ENCODE measurements at places on chromosomes 5 and 9.

DNA sequence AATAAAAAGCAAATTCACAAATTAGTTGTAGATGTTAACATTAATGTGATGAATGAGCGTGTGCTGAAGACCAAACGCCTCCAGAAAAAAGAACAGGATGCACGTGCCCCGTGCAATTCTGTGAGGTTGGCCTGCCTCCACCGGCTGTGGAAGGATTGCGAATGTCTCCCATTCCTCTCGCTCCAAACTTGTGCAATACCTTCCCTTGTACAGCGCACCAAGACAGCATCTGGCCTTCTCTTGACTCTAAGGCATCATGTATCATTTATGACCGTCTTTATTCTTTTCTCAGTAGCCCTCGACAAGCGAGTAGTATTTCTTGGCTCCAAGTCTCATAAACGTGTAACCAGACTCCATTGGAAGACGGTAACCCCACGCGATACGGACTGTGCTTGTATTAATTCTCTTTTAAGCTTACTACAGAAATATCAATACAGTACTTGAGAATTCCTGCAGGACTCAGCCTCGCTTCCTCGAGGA lies 1.5 kb upstream of the TESK1 start:
- peak; percentile 48 for DNase-seq

DNA sequence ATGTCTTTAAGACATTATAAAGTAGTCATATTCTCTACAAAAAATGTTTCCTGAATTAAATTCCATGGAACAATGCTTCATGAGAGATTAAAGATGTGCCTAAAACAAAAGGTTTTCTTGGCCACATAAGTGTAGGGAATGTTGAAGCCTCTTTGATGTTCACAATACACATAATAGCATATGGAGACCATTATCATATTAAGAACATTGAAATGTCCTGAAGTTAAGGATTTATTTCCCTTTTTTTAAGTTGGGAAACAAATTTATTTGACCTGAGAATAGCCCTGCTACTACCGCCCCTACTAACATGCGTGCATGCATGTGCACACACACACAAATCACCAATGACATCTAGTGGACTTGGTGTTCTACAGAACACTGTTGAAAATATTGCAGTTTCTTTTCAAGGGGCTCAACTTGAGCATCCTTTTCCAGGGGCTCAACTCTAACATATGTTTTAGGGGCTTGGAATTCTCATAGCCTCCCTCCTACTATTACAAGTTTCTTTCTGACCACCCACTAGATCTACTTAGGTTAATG lies 124.9 kb upstream of the C6 start:
- DNase-seq = no peak

DNA sequence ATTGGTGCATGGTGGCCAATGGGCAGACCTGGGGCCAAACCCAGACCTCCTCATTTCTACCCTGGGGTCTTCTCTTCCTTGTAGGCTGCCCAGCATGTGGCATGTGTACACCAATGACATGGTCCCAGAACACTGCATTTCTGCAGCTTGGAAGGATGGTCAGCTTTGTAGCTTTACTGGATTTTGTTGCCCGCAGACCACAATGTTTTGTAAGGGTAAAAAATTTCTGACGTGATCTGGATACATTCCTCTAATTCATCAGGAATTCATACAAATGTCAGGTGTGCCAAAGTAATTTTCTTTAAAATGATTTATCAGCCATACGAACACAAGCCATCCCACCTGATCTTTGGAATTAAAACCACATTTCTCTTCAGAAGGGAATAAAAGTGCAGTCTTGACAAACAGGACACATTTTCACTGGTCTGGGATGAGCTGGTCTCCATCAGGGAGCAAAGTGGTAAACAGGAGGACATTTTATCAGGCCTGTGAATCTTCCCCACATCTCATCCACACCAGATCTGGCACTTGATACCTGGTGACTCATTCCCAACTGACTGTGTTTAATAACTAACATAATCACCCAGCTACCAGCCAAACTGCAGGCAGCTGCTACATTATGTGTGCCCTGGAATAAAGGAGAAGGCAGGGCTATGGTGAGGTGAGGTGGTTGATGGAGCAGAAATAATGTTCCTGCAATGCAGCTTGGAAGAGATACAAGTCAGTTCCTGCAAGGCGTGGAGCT lies 103.9 kb downstream of the SPOCK1 start:
- DNase-seq = no peak

- no peak for DNase-seq
Measured at GRCh38 chr5:178361657-178362445, 129.2 kb upstream of the PHYKPL start.

DNA sequence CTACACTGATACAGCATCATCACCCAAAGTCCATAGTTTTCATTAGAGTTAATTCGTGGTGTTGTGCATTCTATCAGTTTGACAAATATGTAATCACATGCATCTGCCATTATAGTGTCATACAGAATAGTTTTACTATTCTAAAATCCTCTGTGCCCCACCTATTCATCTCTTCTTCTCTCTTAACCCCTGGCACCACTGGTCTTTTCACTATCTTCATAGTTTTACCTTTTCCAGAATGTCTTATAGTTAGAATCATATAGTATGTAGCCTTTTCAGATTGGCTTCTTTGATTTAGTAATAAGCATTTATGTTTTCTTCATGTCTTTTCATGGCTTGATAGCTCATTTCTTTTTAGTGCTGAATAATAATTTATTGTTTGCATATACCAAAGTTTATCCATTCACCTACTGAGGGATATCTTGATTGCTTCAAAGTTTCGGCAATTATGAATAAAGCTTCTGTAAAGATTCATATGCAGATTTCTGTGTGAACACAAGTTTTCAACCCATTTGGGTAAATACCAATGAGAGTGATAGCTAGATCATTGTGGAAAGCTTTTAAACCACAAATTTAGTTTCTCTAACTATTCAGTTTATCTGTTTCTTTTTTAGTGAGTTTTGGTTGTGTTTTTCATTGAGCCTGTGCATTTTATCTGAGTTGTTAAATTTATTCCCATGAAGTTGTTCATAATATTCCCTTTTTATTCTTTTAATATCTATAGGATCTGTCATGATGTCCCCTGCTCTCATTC lies 84.9 kb downstream of the RALGPS1 start:
- no peak for DNase-seq

- DNase-seq = no peak
Measured at GRCh38 chr5:82346399-82347165, 68.4 kb upstream of the RPS23 start.
